ENCODE measurements at places on chromosomes 13 and 19.
A peak's percentile ranks its signal among the peaks of the same experiment; 100 is the strongest.

DNA sequence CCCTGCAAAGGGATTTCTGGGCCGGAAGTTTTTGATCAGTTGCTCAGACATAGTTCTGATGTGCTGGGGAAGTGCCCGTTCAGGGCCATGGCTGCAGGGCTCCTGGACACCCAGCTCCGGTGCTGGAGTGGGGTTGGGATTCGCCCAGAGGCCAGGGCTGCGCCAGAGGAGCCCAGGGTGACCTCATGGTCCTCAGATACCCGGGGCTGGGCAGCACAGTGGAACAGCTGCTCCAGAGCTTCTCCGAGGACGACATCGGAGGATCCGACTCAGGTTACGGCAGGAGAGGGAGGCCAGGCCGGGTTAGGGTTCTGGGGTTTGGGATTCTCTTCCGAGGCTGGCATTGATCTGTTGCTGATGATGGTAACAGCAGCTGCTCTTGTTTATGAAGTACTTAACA lies 20.9 kb downstream of the CARM1 start:
- no peak for DNase-seq

DNA sequence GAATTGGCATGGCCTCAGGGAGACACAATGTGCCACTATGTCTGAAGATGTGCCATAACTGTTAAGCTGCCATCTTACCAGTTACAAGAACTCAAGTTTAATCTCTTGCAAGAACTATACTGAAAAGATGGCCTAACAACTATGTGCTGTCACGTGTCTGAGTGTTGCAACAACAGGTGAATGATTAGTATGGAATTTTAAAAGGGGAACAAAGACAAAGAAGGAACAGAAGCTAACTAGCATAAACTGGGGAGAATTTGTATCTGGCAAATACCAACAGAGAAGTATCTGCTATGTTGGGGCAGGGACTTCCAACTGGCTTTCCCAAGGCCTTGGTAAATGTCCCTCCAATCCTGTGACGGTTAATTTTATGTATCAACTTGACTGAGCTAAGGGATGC lies 11.5 kb upstream of the ACOD1 start:
- peak; percentile 48 for DNase-seq

DNA sequence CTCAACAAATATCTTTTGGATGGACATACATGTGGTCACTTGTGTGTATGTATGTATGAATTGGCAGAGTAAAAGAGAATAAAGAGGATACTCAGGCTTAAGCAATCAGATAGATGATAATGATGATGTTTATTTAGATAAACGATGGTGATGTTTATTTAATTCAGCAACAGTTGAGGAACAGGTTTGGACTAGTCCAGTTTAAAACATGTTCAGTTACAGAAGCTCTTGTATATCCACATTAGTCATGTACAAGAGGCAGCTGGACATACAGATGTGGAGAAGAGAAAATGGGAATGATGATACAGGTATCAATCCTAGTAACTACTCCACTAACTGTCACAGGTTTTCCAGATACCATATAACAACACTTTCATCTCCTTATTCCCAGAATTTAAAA lies 232.1 kb downstream of the DIAPH3 start:
- DNase-seq, result no peak

- no peak for DNase-seq
Measured at GRCh38 chr13:21938636-21939035, 267.8 kb downstream of the FGF9 start.

DNA sequence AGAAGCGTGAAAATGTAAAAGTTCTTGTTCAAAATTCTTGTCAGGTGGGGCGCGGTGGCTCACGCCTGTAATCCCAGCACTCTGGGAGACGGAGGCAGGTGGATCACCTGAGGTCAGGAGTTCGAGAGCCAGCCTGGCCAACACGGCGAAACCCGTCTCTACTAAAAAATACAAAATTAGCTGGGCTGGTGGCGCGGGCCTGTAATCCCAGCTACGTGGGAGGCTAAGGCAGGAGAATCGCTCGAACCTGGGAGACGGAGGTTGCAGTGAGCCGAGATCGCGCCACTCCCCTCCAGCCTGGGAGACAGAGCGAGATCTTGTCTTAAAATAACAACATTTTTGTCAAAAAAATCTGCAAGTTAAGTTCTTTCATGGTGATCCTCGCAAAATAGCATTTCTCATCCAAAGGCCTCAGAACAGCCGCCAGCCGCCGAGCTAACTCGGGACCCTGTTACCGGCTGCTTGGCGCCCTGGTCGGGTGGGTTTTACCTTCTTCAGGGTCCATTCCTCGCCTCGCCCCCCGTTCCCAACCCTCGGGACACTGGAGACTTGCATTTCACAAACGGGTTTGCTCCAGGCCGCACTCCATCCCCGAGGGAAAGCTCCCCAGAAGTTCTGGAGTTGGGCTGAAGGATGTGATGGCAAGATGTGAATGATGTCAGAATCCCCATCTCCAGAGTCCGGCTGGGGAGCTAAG lies 1.6 kb downstream of the LATS2 start:
- peak; percentile 25 for DNase-seq

- peak; percentile 90 for DNase-seq
Measured at GRCh38 chr19:18683109-18683957, at the start of gene CRTC1. Gene CRTC1 (plus strand): TSS chr19:18683680. CDS start chr19:18683703, 23 bp downstream.

DNA sequence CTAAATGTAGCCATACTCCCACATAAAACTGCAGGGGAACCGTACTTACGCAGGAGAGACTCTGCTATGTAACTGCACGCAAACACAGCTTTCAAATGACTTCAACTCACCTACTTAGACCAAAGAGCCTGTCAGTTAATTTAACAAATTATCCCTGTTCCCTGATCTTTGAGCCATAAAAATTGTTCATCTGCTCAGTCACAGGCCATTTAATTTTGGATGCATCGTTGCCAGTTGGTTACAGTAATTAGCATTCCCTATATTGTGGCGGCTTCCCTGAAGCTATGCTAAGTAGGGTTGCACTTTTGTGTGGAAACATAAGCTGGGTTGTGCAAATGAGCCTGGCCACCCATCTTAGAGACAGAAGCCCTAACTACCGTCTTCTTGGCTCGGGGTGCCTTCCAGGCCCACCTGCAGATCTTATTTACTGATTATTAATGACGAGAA lies 21.2 kb upstream of the OBI1 start:
- DNase-seq, result no peak

- DNase-seq, result peak; percentile 84
Measured at GRCh38 chr13:51524829-51525566, 59.3 kb upstream of the WDFY2 start.

- DNase-seq, result no peak
Measured at GRCh38 chr13:39503048-39503447, 99.9 kb downstream of the LHFPL6 start.

- DNase-seq, result no peak
Measured at GRCh38 chr19:45423033-45423588, 606 bp downstream of the ERCC1 start.

DNA sequence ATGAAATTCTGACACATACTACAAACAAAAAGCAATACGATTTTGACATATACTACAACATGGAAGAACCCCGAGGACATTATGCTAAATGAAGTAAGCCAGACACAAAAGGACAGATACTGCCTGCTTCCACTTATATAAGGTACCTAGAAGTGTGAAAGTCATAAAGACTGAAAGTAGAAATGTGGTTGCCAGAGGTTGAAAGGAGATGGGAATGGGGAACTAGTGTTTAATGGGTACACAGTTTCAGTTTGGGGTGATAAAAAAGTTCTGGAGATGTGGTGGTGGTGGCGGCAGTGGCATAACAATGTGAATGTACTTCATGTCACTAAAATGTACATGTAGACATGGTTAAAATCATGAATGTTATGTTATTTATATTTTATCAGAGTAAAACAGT lies 12.1 kb upstream of the NDFIP2 start:
- DNase-seq, result no peak

DNA sequence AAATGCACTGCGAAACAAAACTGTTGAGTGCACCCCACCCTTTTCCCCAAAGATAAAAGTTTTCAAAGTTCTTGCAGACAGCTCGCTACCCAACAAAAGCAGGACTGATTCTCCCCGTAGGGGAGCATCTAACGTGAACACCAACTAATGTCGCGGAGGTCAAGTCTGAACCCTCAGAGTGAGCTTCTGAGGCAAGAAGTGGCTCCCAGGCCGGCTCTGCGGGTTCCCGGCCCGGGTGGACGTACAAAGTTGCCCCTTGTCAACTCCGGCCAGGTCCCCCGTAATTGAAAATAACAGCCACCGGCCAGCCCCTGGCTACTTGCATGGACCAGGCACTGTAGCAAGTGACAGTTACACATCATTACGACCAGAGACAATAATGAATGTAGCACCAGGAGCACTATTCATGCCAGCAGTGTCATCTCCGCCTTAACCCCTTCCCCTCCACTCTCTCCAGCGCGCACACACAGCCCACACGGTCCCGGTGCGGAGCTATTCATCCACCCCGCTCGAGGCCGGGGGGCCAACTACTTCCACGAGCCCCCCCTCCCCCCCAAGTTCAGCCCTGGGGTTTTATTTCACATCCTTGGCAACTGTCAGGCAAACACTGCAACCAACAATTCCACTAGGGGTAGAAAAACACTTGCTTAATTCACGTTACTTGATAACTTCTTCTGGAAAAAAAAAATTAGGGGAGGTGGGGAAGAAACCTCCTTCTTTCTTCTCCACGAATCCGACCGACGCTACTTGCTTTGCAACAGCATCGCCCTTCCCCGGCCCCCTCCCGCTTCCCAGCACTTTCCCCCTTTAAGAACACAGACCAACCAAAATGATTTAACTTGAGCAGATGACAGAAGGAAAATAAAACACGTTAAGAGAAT lies 1.2 kb downstream of the KLF12 start:
- DNase-seq, result peak; percentile 68

GRCh38 chr13:113441661-113442060 lies 11.6 kb downstream of the ADPRHL1 start:
- DNase-seq, result no peak

DNA sequence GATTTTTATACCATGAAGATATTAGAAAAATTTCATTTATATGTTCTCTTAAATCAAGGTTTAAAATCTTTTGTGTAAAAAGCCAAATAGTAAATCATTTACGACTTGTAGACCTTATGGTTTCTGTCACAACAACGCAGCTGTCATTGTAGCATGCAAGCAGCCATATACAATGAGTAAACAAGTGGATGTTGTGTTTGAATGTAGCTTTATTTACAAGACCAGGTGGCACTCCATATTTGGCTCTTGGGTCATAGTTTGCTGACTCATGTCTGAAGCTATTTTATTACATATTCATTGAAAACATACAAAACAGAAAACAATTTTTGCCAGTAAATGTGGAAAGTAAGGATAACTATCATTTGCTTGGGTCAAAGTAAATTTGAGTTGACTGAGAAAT lies 930.8 kb downstream of the SLITRK5 start:
- DNase-seq, result no peak

GRCh38 chr19:7701654-7702457 lies at the start of gene FCER2:
Gene FCER2 (minus strand): TSS chr19:7702131. CDS start chr19:7699760, 2,371 bp downstream.
- DNase-seq, result no peak

GRCh38 chr19:42693760-42694350 lies 46.4 kb downstream of the PSG3 start:
- peak; percentile 65 for DNase-seq

DNA sequence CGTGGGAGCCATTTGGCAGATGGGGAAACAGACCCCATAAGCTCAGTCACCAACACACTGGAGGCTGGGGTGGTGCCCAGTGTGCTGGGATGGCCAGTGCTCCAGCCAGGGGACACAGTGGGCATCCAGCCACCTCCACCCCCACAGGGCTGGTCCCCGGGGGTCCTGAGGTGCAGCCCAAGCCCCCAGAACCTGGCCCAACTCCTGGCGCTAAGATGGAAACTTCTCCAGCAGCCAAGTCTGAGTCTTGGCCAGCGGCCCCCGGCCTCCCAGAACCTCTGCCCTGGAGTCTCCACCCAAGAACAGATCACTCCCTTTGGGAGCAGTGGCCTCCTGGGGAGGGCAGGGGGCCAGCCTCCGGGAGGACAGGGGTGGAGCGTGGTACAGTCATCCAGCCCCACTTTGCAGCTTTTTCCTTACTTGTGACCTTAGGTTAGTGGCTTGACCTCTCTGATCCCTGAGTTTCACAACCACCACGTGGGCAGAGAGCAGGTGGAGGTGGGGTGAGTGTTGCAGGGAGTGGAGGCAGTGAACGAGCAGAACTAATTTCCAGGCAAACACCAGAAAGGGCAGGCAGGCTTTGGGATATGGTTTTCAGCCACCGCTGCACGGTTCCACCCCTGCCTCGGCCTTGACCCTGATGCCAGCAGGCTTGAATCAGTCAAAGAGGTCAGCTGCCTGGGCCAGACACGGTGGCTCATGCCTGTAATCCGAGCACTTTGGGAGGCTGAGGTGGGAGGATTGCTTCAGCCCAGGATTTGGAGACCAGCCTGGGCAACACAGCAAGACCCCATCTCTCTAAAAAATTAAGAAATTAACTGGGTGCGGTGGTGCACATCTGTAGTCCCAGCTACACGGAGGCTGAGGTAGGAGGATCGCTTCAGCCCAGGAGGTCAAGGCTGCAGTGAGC lies 4.3 kb upstream of the NRTN start:
- DNase-seq, result no peak

DNA sequence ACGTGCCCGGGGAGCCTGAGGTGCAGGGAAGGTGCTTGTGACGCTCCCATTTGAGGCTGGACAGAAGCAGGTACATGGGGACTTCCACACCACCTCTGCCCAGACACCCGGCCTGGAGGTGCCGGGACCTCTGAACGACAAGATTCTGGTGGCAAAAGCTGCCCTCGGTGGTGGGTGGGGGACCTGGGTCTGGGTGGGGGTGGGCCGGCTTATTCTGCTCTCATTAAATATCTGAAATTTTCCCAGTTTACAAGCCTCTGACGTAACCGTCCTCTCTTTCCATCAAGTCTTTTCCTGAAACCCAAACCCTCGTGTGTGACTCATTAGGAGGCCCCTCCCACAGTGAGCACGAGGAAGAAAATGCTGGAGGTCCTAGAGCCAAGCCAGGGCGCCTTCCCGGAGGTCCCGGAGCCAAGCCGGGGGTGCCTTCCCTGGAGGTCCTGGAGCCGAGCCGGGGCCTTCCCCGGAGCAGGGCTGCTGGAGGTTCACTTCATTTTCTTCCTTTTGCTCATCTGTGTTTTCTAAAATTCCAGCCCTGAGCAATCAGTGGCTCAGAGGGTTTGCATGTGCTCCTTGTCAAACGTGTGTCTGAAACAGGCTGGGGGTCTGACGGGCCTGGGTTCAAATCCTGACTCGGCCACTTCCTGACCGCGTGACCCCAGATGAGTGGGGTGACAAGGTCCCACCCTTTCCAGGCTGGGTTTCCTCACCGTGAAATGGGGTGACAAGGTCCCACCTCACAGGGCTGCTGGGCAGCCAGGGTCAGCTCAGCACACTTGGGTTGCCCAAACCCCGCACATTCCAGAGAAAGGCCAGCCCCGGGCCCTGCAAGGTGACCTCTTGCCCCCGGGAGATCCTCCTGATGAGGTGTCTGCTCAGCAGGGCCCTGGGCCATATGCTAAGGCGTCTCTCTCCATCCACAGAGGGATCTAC lies 10.0 kb downstream of the CFD start:
- peak; percentile 96 for DNase-seq

- no peak for DNase-seq
Measured at GRCh38 chr19:2560369-2560768, 84.4 kb downstream of the GADD45B start.

DNA sequence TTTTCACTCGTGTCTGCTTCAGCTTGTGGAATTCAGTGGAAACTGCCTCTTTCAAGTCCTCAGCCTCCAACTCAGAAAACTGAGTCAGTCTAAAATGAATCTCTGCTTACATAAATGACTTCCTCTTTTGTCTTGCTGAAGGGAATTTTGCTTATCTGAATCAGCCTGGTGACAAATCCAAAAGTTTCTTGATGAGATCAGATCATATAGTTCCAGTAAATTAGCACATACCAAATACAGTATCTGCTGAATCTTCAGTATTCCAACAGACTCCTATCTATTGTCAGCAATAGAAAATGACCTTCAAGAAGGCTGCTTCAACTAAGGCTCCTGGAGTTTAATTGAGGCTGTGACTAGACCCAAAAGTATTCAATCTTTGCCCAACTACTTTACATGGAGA lies 290.0 kb downstream of the MZT1 start:
- DNase-seq, result peak; percentile 48

GRCh38 chr13:75352641-75353327 lies 129.2 kb downstream of the TBC1D4 start:
- no peak for DNase-seq
